ENCODE measurements at places on chromosomes 4 and X. TPM values are rescaled to one million over a fixed set of nuclear protein-coding genes. Genes with fewer than 3 reads are reported as not detected.
A peak's percentile ranks its signal among the peaks of the same experiment; 100 is the strongest.

- DNase-seq = no peak
Measured at GRCh38 chrX:153707406-153707805, 16.8 kb downstream of the BCAP31 start.

The PRIMPOL gene
- 16.8 TPM for total RNA-seq

- no peak for DNase-seq
Measured at GRCh38 chr4:53235547-53235946, 130.3 kb downstream of the SCFD2 start.

The TCEAL3 gene
- 8.4 TPM for total RNA-seq

DNA sequence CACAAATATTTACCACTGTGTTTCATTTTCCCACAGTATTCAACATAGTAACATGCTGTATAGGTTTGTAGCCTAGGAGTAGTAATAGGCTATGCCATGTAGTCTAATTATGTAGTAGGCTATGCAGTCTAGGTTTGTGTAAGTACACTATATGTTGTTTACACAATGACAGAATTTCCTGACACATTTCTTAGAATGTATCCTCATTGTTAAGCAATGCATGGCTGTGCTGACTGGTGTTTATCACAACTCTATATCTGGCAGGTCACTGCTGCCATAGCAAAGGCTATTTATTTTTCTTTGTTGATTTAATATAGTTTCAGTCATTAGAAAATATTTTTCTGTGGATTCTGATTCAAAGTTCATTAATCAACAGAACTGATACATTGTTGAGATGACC lies 108.3 kb upstream of the TEX13A start:
- DNase-seq = peak; percentile 7

DNA sequence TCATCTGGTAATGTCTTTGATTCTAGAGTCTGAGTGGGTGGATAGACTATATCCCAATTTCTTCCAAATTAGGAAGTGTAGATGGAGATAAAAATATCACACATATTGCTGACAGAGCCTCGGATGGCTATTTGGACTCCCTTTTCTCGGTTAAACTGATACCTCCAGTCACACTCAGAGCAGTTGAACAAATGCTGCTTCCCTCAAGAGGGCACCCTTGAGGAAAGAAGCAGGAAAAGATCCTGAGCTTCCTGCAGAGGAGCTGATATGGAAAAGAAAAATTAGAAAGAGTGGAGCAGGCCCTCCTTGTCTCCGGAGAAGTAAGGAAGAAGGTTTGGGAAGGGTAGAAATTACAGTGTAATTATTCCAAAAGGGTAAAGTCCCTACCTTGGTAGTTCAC lies 96.2 kb upstream of the CCSER1 start:
- peak; percentile 10 for DNase-seq

All from dermis blood vessel endothelial cell (primary cell).